ENCODE measurements at places on chromosomes 7 and 10.

DNA sequence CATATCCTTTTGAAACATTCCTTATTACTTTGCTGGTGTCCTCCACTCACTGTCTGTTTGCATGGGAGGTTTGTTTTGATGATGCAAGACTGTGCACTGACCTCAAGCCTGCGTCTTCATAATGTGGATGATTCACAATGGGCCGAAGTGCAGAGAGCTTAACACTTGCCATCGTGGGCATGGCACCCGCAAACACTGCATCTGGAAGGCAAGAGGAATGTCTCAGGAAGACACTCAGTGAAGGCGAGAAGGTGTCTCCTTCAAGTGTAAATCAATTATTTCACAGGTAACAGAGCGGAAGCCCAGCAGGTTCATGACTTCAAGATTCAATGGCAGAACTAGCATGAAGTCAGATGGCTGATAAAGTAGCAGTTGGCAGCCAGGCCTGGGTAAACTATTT is 98.1 kb downstream of the DPY19L1 start:
- peak; percentile 25 for DNase-seq

- DNase-seq = no peak
Observed at GRCh38 chr10:21744223-21744622, 210.2 kb downstream of the MLLT10 start.

- DNase-seq = no peak
Observed at GRCh38 chr7:4801839-4802231, 26.4 kb downstream of the AP5Z1 start.

DNA sequence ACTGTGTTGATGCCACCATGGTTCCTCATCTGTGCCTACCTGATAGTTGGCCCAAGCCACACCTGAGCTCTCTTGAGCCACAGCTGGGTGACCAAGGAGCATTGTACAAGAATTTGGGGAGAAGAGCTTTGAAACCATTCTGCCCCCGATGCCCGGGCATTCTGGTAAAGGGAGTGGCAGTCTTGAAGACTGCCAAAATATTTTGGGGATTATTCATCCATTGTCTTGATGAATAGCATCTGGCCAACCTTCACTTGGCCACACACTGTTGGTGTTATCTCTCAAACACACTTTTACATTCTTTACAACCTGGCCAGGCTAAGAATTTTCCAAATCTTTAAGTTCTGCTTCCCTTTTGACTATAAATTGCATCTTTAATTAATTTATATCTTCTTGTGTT is 113.1 kb upstream of the PCBD1 start:
- DNase-seq = no peak

DNA sequence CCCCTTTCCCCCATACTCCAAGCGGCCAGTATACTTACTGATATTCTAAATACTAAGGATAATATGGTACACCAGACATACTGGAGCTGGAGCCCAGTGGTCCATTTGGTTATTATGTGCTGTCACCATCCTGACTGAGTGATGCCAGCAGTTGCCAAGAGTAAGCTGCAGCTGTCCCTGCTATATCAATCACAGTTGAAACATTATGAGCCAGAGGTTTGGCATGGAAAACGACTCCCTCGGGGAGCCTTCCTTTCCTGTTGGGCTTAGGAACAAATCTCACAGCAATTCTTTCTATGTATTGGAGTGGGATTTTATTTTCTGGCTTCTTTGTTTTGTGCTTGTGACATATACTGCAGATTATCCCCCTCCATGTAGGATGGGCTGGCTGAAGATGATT is 32.6 kb downstream of the STRIP2 start:
- DNase-seq = no peak

DNA sequence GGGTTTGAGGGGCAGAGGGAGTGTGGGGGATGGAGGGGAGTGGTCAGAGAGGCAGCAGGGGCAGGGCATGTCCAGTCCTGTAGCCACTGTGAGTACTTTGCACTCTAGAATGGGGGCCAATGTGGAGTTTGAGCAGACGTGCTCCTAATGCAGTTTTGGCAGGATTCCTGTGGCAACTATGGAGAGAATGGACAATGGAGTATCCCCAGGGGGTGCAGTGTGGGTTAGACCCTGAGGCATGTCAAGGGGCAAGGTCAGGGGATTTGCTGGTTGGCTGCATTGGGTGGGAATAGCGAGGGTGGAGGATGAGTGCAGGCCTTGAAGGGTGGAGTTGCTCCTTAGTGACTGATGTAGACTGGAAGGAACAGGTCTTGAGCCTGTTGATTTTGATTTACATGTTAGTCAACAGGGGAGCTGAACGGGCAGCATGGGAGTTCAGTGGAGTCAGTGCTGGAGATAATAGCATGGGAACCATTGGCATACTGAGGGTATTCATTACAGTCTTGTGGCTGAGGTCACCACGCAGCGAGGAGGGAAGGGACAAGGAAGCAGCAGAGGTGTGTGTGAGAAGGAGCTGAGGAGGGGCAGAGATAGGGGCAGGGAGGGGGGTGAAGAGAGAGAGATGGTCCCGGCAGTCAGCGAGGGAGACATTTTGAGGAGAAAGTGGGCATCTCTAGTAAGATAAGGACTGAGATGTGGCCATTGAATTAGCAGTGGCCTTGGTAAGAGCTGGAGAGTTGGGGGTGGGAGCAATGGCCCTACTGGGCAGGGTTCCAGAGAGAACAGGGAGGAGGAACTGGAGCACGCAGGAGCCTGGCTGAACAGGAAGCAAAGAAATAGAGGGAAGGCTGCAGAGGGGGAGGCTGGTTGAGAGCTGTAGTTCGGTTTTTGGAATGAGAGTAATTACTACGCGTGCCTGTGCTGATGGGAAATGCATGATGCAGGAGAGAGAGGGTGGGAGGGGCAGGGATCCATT is 112.7 kb downstream of the CCNY start:
- no peak for DNase-seq

DNA sequence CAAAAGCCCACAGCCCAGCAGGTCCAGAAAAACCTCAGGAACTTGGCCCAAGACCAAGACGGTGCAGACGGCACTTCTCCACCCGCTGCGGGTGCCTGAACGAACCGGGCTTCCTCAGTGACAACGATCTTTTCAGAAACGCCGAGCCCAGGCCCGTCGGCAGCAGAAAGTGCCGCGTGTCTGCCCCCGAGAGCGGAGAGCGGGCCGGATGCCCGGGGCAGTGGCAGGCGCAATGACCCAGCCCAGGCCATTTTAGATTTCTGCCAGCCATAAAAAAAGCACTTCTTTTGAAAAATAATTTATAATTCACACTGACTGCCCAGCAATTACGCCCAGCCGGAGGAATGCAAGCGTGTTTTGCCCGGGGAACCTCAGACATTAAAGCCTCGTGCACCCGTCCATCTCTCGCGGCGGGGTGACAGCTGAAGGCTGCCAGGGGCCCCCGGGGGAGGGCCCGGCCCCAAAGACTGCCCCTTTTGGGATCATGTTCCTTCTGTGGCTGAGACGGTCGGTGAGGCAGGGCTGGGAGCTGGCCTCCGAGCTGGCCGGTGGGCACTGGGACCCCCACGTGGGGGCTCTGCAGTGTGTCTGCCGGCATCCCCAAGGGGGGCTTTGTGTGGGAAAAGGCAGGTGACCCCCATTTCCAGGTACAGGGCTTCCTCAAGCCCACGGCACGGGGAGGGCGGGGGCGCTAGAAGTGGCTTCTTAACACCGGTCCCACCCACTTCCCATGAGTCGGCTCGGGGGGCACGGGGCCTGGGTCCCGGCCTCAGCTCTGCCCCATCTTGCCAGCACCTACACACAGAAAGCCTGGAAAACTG is 71.3 kb upstream of the PDGFA start:
- DNase-seq = no peak

GRCh38 chr7:99061001-99061776 is 82.7 kb downstream of the SMURF1 start:
- DNase-seq = no peak

GRCh38 chr10:95394161-95394880 is 103.5 kb upstream of the PDLIM1 start:
- DNase-seq = no peak

DNA sequence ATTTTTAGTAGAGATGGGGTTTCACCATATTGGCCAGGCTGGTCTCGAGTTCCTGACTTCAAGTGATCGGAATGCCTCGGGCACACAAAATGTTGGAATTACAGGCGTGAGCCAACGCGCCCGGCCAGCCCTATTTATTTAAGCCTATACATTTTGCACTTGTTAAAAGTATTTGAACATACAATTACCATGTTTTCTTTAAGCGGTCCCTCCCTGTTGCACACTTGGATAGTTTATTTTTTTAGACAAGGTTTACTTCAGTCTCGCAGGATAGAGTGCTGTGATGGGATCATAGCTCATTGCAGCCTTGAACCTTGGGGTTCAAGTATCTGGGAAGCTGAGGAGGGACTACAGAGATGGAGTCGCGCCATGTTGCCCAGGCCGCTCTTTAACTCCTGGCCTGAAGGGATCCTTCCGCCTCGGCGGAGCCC is 35.7 kb upstream of the SRRM3 start:
- no peak for DNase-seq

DNA sequence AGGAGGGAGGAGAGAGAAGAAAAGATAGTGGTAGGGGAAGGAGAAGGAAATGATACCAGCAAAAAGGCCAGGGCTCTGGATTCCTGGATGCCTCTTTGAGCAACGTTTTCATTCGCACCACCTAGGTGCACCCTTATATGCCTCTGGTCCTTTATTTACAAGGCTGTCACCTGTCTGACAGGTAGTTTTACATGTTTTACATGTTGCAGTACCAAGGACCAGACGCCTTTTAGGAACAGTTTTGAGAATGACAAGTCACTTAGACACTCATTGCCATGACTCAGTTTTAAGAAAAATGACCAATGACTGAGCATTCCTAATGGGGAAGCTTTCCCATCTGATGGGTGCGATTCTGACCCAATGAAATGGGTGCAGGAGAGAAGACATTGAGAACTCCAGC is 119.8 kb downstream of the GLI3 start:
- DNase-seq = no peak

- DNase-seq = no peak
Observed at GRCh38 chr7:158606129-158606528, 18.5 kb upstream of the PTPRN2 start.

DNA sequence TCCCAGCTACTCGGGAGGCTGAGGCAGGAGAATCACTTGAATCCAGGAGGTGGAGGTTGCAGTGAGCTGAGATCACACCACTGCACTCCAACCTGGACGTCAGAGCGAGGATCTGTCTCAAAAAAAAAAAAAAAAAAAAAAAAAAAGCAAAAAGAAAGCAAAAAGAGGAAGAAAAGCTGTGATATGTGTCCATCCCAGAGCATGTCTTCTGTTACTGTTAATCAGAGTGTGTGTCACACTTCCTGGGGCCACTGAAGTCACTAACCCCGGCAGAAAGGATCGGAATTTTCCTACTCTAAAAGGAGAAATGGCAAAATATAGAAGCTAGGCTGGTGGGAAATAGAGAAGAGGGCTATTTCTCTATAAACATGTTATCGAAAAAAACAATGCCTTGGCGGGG is 11.9 kb downstream of the PIK3AP1 start:
- DNase-seq = peak; percentile 97

GRCh38 chr10:43814663-43815062 is 166.0 kb upstream of the ZNF32 start:
- no peak for DNase-seq

GRCh38 chr7:65238785-65239184 is 134.9 kb upstream of the ZNF92 start:
- DNase-seq = no peak

Data from MV-4-11 (cell line).